ENCODE measurements at places on chromosomes 16 and 17.

- no peak for DNase-seq
Observed at GRCh38 chr16:15854906-15855703, 1.7 kb downstream of the MYH11 start.

GRCh38 chr17:2694381-2695242, 17.0 kb downstream of the CLUH start:
- no peak for DNase-seq

DNA sequence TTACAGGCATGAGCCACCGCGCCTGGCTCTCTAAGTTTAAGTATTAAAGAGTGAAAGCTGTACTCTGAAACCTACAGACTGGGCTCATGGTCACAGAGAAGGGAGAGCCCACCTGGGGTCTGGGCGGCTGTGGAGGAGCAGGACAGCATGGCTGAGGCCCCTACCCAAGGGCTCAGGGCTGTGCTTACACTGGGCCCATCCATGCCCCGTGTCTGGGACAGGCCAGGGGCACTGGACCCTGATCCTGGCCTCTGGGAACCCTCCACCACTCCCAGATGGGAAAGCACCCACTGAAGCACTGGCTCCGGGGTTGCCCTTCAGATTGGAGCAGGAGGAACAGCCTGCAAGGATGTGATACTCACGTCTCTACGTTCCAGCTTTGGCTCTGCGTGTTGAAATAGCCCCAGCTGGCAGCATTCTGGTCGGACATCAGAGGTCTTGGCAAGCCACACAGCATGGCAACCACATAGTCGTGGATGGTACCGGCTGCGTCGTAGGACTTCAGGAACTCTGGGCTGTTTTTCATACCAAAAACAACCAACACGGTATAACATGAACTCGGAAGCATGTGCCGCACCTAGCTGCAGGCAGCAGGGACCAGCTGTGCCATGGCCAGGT, 13.0 kb downstream of the SHPK start:
- no peak for DNase-seq

GRCh38 chr17:4583782-4584100, 588 bp upstream of the SMTNL2 start:
- peak; percentile 65 for DNase-seq

DNA sequence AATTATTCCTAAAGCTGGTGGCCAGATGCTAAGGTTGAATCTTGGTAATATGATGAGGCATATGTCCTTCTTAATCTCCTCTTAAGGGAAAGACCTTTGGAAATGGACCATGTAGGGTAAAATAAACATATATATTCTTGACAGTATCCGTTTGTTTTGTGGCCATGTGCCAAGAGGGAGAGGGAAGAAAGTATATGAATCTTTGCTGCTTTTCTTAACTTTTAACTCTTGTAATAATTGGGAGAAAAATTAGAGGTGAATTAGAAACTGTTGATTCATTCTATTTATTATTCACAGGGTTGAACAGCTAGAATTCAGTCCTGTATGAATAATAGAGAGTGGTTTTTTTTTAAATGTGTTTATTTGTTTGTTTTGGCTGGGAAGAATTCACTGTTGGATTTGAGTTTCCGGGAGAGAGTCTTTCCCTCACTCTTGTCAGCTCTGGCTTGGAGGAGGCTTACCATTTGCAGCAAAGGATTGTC, 31.6 kb downstream of the AATF start:
- DNase-seq = no peak

- no peak for DNase-seq
Observed at GRCh38 chr17:67003231-67003630, 38.7 kb downstream of the CACNG4 start.

DNA sequence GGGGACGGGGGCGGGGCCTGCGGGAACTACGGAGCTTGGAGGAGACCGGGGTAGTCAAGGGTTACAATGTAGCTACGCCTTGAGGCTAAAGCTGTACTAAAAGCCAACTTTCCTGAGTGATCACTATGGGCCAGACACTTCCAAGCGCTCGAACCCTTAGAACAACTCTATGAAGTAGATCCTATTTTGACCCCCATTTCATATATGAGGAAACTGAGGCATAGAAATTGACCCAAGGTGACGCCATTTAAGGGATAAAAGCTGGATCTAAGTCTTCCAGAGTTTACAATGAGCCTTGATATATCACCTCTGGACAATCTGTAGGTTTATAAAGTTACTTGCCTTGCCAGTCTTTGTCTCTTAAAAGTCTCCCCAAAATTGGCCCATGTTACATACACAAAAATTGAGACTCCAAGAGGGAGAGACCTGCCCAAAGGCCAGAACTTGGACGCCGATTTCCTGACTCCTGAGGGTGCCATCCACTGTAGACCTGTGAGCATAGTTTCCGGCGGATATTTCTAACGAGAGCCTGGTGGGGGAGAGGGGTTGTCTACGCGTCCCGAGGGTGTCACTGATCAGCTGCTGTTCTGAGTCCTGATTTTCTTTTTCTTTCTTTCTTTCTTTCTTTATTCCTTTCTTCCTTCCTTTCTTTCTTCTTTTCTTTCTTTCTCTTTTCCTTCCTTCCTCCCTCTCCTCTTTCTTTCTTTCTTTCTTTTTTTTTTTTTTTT, 555 bp upstream of the NCBP3 start:
- DNase-seq = no peak

- DNase-seq = no peak
Observed at GRCh38 chr17:80294210-80294609, 33.6 kb downstream of the RNF213 start.

Data from ELF-1 (cell line).